ENCODE measurements at places on chromosomes 6 and 20.

- no peak for DNase-seq
Observed at GRCh38 chr6:89689732-89690131, 51.2 kb upstream of the LYRM2 start.

GRCh38 chr6:136739501-136739900, 52.8 kb downstream of the MAP3K5 start:
- no peak for DNase-seq

- no peak for DNase-seq
Observed at GRCh38 chr6:39896701-39897100, 37.6 kb downstream of the MOCS1 start.

DNA sequence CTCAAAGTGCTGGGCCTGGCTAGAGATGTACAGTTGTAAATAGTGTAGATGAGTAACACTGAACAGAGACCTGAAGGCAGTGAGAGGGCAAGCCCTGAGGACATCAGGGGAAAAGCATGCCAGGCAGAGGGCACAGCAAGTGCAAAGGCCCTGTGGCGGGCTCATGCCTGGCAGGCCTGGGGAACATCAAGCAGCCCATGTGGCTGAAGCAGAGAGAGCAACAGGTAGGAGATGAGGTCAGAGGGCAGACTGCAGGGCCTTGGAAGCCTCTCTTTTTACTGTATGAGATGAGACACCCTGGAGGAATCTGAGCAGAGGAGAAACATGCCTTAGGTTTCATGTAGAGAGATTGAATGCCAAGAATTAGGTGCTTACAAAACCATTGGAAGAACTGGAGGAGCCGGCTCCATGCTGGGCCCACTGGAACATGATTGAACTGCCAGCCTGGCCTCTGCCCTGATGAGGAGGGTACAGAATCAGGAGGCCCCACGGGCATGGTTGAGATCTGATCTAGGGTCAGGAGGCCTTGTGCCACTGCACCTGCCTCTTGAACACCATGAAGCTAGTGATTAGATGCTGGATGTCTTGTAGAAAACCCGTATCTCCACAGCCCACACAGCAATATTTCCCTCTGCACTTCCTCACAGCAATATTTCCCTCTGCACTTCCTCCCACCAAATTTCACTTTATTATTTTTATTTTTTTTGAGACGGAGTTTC, 5.9 kb upstream of the HMGA1 start:
- no peak for DNase-seq

GRCh38 chr6:90497411-90497810, 89.5 kb downstream of the MAP3K7 start:
- no peak for DNase-seq

- DNase-seq, result no peak
Observed at GRCh38 chr6:109955491-109955890, 22.6 kb upstream of the GPR6 start.

DNA sequence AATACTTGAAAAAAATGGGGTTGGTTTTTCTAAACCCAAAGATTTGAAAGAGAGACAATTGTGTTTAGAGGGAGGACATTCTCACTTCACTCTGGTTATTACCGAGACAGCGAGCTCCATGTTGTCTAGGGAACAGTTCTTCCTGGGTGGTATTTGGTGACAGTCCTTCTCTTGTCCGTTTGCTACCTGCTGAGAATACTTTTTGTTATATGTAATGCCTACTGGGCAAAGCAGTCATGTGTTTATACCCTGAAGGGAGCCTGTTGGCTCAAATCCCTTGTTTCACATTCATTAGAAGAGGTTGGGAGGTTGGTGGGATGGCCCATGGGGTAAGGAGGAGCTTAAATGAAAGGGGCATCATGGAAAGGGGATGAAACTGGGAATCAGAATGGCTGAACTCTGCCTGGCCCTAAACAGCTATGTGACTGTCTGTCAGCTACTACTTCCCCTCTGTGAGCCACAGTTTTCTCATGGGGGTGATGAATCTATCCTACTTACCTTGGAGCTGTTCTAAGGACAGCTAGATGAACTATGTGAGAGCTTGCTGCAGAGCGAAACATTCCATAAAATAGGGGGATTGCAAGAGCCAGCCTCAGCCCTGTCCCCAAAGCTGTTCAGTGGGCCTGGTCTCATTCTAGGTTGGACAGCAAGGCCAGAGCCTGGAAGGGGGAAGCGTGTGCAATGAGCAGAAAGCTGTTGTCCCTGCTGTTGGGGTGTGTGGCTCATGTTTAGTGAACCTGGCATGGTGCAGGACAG, 43.5 kb downstream of the FNDC1 start:
- no peak for DNase-seq

GRCh38 chr20:34604980-34605788, 46.7 kb downstream of the MAP1LC3A start:
- no peak for DNase-seq

DNA sequence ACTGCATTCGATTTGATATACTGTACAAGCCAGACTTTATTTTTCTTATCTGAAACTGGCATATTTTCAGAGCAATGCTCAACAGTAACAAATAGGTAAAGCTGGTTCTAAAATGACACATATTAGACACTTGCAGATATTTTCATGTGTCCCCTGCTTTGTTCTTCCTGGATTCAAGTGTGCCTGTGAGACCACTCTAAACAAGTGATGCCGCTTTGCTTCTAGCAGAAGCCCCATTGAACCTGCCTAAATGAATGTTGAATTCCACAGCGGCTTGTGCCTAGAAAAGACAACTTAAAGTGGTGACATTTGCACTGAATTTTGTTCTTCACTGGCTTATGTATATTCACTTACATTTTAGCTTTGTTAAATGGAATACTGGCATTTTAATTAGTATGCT, 115.7 kb downstream of the AKAP7 start:
- DNase-seq, result no peak
